ENCODE measurements at places on chromosomes 7 and 10. TPM values are rescaled to one million over a fixed set of nuclear protein-coding genes. Genes with fewer than 3 reads are reported as not detected.

LRRC18 gene
- total RNA-seq, result not detected

PNLIPRP2 gene
- not detected for total RNA-seq

PLPP4 gene
- total RNA-seq, result not detected

RBM20 gene
- total RNA-seq, result not detected

MYH16 gene
- not detected for total RNA-seq

ZSCAN25 gene
- 34.4 TPM for total RNA-seq

OR2A7 gene
- total RNA-seq, result 6.5 TPM

MYL7 gene
- not detected for total RNA-seq

GPR15LG gene
- not detected for total RNA-seq

EGFR gene
- total RNA-seq, result not detected

HHEX gene
- total RNA-seq, result 3.9 TPM

SPDYE16 gene
- total RNA-seq, result not detected

ANKRD22 gene
- not detected for total RNA-seq

COL26A1 gene
- not detected for total RNA-seq

SPRN gene
- not detected for total RNA-seq

PLAC9 gene
- total RNA-seq, result not detected

AKR1D1 gene
- not detected for total RNA-seq

CTAGE4 gene
- total RNA-seq, result 0.32 TPM

NOS3 gene
- 9.6 TPM for total RNA-seq

MDH2 gene
- 77.0 TPM for total RNA-seq

RET gene
- total RNA-seq, result not detected

RELN gene
- total RNA-seq, result not detected

RBP3 gene
- total RNA-seq, result not detected

CDNF gene
- 0.62 TPM for total RNA-seq

Measured in T-helper 17 cell (primary cell).